ENCODE measurements at places on chromosomes 2 and 18. TPM values are rescaled to one million over a fixed set of nuclear protein-coding genes. Genes with fewer than 3 reads are reported as not detected.
A peak's percentile ranks its signal among the peaks of the same experiment; 100 is the strongest.

DNA sequence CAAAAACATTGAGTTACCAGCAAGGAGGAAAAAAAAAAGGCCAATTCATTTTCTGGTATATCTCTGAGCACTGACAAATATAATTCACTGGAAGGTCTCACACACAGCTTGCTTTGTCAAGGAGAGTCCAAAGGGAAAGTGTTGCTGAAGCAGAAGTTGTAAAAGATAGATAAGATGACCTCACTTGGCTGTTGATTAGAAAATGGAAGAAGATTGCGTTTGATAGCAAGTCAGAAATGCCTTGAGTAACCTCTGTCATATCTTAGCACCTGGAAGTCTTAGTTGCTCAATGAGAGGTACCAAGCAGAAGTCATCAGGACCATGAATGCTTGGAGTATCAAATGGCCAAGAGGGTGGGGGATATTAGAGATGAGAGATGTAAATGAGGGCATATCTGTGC, 105.2 kb downstream of the FSHR start:
- no peaks in the 10 kb centered on the region for H3K36me3 ChIP-seq
- no peak overlapping the region for H3K4me3 ChIP-seq
- no peak for DNase-seq
- H3K27me3 ChIP-seq, result no peaks in the 10 kb centered on the region
- no peak overlapping the region for H3K27ac ChIP-seq

- H3K4me3 ChIP-seq, result no peak overlapping the region
- no peak for DNase-seq
- H3K4me1 ChIP-seq, result no peaks in the 10 kb centered on the region
- no peaks in the 10 kb centered on the region for H3K36me3 ChIP-seq
Observed at GRCh38 chr2:188032306-188032705, 259.4 kb upstream of the GULP1 start.

GRCh38 chr2:130261970-130262760, 63.9 kb upstream of the TUBA3E start:
- H3K4me1 ChIP-seq, result peaks cover 17% of the 10 kb centered on the region
- peak; percentile 80 for DNase-seq
- no peaks in the 10 kb centered on the region for H3K36me3 ChIP-seq

DNA sequence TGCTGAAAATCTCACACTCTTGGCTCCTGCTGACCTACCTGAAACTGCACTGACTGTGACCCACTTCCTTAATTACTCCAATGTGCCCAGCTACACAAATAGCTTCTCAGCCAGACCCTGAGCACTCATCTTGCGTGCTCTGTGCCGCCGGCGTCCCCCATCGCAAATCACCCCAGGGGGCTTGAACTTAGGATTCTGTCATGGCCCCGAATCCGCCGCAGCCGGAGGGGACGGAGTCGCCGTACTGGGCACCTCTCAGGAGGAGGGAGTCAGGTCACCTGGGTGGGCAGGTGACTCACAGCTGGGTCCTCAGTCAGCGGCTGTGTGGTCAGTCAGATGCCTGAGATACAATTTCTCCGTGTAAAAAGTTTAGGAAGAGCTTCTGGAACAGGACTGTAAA, 804.9 kb upstream of the SALL3 start:
- H3K27ac ChIP-seq, result no peak overlapping the region
- no peak for DNase-seq
- H3K27me3 ChIP-seq, result peaks cover 3% of the 10 kb centered on the region
- H3K4me1 ChIP-seq, result peaks cover 5% of the 10 kb centered on the region

The NDUFS1 gene
- 87.4 TPM for total RNA-seq

The CABYR gene
- 1.6 TPM for total RNA-seq

The C1GALT1C1L gene
- 1.4 TPM for total RNA-seq

The COL3A1 gene
- total RNA-seq, result 528 TPM

The KCNG2 gene
- total RNA-seq, result 0.80 TPM
